GDM1 (cell line): ENCODE measurements at places on chromosomes 6 and 20.

DNA sequence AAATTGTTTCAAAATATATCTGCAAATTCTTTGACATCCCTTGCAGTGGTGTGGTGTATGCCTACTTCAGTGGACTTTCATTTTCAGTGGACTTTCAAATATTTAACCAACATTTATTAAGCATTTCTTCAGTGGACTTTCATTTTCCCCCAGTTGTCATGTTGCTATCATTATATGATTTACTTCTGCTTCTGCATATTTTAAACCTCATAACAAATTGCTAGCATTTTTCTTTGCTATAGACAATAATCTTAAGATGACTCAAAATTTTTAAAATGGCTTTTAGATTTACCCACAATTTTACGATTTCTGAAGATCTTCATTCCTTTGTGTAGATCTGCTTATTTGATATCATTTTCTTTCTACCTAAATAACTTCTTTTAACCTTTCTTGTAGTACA, 592.7 kb upstream of the SLC35B3 start:
- DNase-seq, result no peak

DNA sequence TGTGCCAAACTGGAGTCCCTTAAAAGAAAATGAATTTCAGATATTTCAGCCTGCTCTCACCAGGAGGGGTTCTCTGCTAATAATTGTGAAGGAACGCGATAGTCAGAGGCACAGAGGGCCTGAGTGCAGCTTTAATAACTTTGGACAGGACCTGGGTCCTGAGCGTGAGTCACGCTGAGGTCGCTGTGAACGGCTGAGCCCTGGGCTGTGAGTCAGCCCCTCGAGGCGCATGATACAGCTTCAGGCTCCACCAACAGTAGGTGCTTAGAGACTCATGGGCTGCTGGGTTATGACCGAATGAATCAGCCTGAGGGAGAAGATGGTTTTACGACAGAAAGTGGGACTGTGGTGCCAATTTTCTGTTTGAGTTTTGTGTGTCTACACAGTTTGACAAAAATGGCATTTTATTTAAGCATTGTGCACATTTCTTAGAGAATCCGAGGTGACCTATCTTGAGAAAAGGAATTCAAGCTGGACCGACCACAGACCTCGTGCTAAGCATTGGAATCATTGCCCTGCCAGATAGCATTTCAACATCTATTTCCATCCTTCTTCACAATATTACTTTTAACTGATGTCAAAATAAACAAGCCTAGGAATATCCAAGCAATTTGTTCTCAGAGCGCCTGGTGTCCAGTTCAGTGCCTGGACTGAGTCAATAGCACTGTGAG, 183.0 kb downstream of the THBS2 start:
- DNase-seq, result no peak

DNA sequence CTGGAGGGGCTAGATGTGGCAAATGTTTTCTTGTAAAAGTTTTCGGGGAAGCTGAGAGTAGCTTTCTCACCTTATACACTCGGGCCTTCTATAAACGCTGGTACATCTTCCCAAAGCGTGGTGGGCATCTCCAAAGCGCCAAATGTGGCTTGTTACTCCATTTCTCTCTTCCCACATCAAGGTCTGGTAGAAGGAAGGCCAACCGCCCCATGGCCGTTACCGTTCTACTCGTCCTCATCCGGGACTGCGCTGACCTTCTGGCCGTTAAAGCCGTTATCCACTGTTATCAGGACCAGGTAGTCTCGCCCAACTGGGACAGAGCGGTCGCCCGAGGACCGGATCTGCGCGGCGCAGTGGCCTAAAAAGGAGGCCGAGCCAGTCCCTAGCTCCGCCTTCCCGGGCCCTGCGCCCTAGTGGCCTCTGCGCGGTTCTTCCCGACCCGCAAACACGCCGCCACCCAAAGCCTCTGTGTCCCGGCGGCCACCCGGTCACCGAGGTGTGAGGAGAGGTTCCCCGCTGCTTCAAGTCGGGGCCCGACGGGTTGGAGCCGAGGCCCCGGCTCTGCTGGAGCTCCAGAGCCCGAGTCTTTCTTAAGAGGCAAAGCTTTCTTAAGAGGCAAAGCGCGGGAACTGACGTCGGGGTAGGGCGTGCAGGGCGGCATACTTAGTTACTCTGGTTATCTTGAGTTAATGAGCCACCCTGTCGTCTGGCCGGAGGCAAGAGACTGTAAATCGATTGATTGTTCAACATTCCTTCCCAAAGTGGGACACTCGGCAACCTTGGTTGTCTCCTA, 90.5 kb downstream of the GPX5 start:
- DNase-seq, result no peak

DNA sequence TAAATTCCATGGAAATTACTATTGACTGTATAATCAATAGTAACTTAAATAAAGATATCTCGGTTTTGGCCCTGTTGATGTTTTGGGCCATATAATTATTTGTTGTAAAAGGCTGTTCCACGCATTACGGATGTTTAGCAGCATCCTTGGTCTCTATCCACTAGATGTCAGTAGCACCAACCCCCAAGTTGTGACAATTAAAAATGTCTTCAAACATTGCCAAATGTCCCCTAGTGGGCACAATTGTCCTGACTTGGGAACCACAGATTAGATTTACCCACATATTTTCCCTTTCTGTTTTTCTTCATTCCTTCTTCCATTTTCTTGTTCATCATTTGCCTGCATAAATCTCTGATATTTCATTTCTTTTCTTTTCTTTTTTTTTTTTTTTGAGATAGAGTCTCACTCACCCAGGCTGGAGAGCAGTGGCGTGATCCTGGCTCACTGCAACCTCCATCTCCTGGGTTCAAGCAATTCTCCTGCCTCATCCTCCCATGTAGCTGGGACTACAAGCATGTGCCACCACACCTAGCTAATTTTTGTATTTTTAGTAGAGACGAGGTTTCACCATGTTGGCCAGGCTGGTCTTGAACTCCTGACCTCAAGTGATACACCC, 13.6 kb upstream of the WFDC8 start:
- peak; percentile 3 for DNase-seq

- DNase-seq, result no peak
Observed at GRCh38 chr6:167127785-167128531, 5.1 kb downstream of the CCR6 start.

DNA sequence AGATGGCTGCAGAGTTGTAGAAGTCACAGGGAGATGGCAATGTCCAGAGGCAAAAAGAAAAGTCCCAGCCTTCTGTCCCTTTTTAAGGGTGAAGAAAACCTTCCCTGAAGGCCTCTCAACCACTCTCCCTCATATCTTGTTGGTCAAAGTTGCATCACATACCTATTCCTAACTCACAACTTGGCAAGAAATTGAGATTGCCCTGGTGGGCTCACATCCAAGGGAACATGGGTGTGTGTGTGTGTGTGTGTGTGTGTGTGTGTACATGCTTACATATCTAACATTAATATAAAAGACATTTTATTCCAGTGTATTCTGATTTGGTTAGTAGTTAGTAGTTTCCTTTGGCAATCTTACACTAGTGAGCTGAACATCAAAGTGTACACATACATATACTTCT, 144.3 kb upstream of the SALL4 start:
- no peak for DNase-seq

GRCh38 chr6:44333273-44333919, 9.1 kb upstream of the SPATS1 start:
- no peak for DNase-seq

DNA sequence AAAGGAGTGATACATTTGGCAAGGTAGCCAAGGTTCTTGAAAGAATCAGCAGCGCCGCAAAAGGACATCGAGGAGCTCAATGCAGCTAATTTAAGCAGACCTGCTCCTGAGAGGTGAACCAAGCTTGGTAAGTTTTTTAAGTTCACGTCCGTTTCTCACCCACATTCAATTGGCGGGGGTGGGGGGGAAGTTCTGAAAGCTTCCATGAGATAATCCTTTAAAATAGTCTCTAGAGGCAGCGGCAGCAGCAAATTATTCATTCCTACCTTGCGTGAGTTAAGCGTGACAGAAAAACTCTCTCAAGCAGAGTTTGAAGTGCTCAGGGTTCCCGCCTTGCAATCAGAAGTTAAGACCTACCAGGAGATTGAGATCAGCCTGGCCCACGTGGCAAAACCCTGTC, 97.3 kb upstream of the NHSL1 start:
- DNase-seq, result no peak

DNA sequence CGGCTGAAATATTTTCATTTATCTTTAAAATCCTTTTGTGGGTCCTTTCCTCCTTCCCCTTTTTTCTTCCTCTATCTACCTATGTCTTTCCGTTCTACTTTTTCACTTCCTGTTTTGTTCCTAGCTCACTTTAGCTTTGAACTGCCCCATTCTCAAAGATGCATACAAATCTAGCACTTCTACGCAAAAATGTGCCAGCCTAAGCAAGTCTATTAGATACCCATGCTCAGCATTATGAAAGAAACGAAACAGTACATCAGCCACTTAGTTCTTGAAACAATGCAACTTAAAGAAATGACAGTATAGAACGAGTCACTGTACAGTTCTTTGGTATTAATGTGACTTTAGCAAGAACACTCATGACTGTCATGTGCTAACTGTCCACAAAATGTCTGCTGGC, 47.3 kb upstream of the MARCKS start:
- DNase-seq, result peak; percentile 20

- DNase-seq, result no peak
Observed at GRCh38 chr20:1934156-1934555, 38.9 kb downstream of the SIRPA start.

DNA sequence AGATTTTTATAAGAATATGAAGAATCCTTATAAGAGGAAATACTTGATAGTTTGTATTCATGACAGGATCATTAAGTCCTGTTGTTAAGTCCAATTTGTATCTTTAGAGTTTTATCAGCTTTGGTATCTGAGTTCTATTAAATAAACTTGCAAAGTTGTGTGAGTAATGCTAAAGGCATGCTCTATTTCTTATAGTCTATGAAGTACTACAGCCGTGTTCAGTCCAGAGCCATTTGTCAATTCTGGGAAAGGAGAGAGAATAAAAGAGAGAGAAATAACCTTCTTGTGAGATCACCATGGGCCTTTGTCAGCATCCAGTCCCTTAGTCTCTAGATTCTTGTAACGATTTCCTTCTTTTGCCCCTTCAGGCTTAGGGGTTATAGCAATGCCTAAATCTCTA, 181.2 kb upstream of the POU3F2 start:
- no peak for DNase-seq

DNA sequence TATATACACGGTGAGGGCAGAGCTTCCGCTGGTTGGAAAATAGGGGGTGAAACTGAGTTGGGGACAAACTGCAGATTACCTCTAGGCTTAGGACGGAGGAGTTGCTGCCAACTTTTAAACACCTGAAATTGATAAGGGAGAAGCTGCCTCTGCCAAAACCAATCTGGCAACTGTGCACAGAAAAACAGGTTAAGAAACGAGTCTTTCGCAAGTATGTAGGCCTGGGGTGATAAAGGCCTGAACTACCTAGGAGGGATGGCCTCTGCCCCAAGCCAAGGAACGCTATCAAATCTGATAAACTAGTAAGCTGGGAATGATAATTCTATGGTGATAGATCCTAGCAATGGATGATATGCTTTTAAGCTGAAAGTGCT, 149.9 kb upstream of the QKI start:
- DNase-seq, result no peak

- DNase-seq, result no peak
Observed at GRCh38 chr20:23111307-23111943, 25.3 kb upstream of the CD93 start.

- no peak for DNase-seq
Observed at GRCh38 chr6:166903500-166903899, 52.9 kb downstream of the RNASET2 start.

- DNase-seq, result no peak
Observed at GRCh38 chr6:78995946-78996345, 82.1 kb downstream of the PHIP start.

- DNase-seq, result no peak
Observed at GRCh38 chr6:129440691-129441090, 269.3 kb downstream of the ARHGAP18 start.
